ENCODE measurements at places on chromosomes 5 and 9.

DNA sequence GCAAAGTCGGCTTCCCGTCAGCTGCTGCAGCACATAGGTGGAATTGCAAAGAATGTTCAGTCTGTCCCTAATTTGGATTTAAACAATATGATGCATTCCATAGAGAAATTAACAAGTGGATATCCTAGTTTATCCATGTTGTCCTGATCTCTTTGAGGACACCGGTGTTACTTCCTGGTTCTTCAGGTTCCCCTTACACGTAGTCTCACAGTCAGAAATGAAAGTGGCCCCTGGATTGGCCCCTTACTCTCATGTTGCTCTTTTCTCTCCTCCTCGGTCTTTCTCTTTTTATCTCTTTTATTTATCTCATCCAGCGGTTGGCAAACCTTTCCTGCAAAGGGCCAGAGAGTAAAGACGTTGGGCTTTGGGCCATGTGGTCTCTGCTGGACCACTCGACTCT is 265.1 kb downstream of the GAS1 start:
- no peak for DNase-seq

DNA sequence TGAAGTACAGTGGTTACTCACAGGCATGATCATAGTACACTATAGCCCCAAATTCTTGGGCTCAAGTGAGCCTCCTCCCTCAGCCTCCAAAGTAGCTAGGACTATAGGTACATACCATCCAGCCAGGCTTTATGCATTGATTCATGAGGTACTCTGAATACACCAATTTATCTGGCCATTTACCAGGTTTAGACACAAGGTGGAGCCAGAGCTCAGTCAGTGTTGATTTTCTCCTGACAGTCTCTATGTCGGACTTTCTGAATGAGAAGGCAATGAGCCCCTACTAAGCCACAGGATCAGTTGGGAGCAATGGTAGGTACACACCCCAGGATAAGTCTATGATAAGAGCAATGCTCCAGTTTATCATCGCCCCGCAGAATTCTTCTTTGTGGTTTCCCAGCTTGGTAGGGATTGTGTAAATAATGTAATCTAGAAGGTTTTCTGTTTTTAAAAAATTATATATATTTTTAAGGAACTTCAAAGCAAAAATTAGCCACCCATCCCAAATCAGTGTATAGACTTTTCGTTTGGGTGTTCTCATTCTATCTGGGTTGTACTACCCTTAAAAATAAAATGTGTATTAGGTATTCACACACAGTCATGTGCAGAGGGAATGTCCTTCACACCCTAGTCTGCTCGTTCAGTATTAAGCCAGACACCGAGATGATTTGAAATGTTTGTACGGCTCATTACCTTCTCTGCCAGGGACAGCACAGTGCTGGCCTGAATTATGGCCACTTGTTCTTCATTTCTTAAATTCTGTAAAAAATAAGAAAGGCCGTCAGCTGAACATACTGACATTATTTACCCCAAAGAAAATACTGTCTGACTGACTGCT is 118.4 kb upstream of the DPYSL3 start:
- no peak for DNase-seq

GRCh38 chr9:32596096-32596865 is 23.3 kb upstream of the NDUFB6 start:
- DNase-seq = no peak

DNA sequence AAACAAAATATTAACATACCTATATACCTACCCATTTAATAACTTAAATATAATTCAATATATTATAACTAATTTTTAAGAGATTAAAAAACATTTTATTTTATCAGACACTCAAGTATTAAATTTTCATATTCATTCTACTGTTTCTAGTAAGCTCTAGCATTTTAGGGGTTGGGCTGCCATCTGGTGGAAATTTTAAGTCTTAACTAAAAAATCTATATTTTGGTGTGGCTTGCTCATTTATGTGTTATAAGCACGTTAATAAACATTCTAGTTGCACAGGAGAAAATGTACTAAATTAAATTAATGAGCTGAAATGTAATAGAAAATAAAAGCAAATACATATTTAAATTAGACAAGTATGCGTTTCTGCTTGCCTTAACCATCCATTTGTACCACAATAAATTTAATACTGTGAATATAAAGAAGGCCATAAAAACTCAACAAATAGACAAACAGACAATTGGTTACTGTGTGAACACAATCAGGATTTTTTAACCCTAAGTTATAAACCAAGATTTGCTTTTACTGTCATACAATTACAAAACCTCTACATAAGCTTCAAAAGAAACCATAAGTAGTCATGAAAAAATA is 1728.3 kb upstream of the CDH9 start:
- DNase-seq = no peak

DNA sequence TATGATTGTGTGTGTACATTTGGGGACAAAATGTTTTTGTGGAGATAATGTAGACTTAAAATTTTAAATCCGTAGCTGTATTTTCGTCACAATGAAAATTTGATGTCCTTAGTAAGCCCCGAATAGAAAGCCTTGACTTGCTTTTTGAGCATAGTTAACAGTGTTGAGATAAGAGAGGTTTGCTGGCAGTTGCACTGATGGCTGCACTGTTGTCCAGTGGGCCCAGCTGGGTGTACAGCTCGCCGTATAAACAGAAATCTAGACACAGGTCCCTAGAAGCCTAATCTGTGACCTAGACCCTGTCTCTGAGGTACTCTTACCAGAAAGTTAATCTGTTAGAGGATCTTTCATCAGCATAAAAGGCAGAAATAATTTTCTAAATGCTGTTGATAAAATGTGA is 271.3 kb upstream of the DMRT1 start:
- no peak for DNase-seq

GRCh38 chr5:142492781-142493281 is 168.0 kb upstream of the SPRY4 start:
- DNase-seq = no peak

- DNase-seq = no peak
These were observed 35.4 kb upstream of the ADAM19 start for GRCh38 chr5:157610990-157611389.

- no peak for DNase-seq
These were observed 1.6 kb downstream of the ATP10B start for GRCh38 chr5:160850421-160850820.

DNA sequence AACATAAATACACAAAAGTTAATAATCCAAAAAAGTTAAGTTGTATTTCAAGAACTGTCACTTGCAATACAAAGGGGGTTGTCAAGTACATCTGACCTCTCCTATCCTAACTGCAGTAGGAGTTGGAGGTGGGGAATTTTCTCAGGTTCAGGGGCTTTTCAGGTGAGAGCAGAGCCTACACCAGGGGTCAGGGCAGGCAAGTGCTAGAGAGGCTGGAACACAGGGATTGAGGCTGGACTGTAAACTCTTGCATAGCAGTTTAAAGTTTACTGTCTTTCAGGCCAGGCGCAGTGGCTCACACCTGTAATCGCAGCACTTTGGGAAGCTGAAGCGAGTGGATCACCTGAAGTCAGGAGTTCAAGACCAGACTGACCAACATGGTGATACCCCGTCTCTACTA is 25.4 kb upstream of the RASGRF2 start:
- no peak for DNase-seq

DNA sequence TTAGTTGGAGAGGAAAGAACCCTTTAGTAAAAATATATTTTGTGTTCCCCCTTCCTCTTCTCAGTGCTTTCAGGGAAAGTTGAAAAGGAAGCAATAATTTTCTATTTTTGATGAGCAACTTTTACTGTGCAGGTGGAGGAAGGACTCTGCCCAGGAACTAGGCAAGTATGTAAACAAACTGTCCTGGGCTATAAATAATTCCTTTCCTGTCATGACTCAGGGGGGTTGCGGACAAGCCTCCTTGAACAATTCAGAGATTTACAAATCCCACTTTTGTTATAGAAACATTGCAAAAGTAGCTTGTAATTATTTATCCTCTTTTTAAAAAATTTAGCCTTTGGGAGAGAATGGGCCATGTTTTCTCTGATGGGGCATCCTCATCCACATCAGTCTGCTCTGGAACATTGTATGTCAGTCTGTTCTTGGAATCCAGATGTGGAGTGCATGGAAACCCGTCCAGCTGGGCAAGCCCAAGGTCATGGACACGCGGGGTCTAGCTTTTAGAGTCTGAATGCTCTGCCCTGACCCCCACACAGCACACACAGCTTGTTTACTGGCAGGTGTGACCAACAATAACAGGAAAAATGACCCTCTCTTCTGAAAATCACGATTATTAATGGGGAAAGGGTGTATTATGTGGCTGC is 127.6 kb downstream of the GADD45G start:
- DNase-seq = no peak

DNA sequence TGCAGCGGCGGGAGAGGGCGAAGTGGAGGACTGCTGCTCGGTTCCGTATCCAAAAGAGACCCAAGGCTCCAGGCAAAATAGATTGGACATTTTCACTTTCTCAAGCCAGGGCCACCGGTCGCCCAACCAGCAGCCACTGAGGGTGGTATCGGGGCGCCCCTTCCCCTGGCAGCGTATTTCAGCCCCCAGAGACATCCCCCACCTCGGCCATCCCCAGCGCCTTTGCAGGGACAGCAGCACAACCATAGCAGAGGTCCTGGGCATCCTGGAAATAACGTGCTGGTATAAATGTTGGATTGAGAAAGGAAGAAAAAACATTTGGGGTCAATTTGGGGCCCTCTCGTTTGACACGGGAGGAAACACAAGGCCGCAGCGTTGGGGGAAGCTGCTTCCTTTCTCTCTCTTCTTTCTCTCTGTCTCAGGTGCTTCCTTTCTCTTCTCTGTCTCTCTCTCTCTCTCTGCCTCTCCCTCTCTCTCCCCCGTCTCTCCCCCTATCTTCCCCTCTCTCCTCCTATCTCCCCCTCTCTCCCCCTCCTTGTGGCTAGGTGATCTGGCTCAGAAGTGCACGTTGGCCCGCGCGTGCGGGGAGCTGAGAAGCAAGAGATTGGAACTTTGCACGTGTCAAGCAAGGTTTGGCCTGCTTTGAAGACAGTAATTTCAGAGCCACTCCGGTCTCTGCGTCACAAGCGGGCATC is 624 bp upstream of the RETREG1 start:
- DNase-seq = no peak

DNA sequence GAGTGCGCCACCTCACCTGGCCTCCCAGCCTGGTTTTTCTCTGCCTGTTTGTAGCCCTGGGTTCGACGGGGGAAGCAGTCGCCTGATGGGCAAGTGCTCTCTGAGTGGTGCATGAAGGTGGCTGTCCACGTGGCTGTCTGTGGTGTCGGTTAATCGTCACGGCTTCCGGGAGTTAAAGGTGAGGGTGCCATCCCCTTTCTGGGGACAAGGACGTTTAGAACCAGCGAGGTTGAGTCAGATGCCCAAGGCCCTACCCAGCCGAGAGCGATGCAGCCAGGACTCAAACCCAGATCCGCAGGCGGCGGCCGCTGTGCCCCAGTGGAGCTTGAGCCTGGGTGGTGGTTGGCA is 47.7 kb downstream of the RXRA start:
- no peak for DNase-seq

- DNase-seq = no peak
These were observed 115.3 kb upstream of the PCSK5 start for GRCh38 chr9:75775166-75775565.

DNA sequence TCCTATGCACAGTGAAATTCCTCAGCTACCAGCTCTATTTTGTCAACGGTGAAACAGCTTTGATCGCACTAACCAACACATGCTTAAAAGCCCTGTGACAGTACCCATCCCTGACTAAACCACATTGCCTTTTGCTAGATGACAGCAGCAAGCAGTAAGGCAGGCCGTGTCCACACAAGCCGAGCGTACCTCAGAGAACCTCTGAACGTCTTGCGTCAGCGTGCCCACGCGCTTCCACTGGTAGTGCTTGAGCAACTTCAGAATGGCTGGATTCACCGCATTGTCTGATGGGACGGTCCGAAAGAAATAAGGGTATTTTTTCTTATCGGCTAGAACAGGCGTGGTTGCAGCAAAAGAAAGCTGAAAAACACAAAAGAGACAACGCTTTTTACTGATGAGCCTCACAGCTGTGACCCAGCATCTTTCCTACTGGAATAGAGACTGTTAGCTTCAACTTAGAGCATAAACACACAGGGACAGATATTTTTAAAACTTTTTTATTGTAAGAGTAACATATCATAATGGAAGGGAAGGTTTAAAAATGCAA is 167.0 kb downstream of the GABBR2 start:
- DNase-seq = no peak

GRCh38 chr5:147689426-147689825 is 93.1 kb downstream of the JAKMIP2 start:
- no peak for DNase-seq

- DNase-seq = no peak
These were observed 55.4 kb downstream of the ARHGAP26 start for GRCh38 chr5:142825378-142826089.

GRCh38 chr5:38807570-38808483 is 38.0 kb upstream of the OSMR start:
- DNase-seq = no peak

DNA sequence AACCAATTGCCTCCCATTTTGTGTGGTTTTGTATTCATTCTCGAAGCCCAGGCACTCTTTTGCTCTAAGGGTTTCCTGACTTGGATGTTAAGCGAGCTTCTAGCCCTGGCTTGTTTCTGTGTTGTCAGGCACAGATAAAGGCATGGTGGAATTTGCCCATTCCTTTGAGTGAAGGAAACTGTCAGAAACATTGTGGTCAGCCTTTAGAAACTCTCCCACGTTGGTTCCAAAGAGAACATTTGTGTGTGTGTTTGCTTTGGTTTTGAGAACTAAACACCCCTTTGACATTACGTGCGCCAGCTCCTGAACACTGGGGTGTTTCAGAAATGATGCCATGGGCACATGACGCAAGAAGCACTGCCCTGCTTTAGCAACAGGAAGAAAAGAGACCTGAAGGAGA is 320.9 kb downstream of the NTRK2 start:
- no peak for DNase-seq

- no peak for DNase-seq
These were observed 212.2 kb downstream of the PDZD2 start for GRCh38 chr5:31850981-31851689.

GRCh38 chr9:7315746-7316145 is 483.8 kb downstream of the DMAC1 start:
- no peak for DNase-seq

DNA sequence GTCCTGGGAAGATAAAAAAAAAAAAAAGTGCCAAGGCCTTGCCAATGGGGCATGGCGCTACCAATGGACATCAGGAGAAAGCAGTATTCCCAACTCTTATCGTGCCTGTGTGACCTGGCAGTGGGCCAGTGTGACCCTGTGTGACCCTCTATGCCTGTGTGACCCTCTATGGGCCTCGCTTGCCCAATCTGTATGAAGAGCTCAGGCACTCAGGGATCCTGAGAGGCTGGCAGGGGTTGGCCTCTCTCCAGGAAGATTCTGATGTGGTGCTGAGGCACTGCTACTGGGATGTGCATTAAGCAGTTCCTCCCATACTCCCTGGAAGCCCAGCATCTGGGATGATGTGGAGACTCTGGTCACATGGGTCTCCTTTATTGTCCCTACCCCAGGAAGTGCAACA is 179.2 kb downstream of the MACROH2A1 start:
- DNase-seq = no peak

GRCh38 chr9:6923086-6923485 is 165.3 kb downstream of the KDM4C start:
- DNase-seq = no peak

- no peak for DNase-seq
These were observed 117.7 kb downstream of the TARS1 start for GRCh38 chr5:33558489-33558888.

GRCh38 chr5:38420246-38420645 is 136.2 kb downstream of the LIFR start:
- DNase-seq = no peak

GRCh38 chr9:30609713-30610112 is 1774.7 kb upstream of the ACO1 start:
- DNase-seq = no peak

- DNase-seq = no peak
These were observed 39.1 kb downstream of the FAT2 start for GRCh38 chr5:151551985-151552384.

- DNase-seq = no peak
These were observed 182.1 kb downstream of the FAM170A start for GRCh38 chr5:119811458-119811857.

Measured in stimulated activated CD4-positive, alpha-beta T cell treated with anti-CD3 and anti-CD28 coated beads, Interleukin-1b, Interleukin-23, amount 100 ng/mL, for 1 hour (primary cell).